ENCODE measurements at places on chromosomes 2 and 18.

- no peak for DNase-seq
Observed at GRCh38 chr2:6518361-6518760, 347.3 kb downstream of the CMPK2 start.

DNA sequence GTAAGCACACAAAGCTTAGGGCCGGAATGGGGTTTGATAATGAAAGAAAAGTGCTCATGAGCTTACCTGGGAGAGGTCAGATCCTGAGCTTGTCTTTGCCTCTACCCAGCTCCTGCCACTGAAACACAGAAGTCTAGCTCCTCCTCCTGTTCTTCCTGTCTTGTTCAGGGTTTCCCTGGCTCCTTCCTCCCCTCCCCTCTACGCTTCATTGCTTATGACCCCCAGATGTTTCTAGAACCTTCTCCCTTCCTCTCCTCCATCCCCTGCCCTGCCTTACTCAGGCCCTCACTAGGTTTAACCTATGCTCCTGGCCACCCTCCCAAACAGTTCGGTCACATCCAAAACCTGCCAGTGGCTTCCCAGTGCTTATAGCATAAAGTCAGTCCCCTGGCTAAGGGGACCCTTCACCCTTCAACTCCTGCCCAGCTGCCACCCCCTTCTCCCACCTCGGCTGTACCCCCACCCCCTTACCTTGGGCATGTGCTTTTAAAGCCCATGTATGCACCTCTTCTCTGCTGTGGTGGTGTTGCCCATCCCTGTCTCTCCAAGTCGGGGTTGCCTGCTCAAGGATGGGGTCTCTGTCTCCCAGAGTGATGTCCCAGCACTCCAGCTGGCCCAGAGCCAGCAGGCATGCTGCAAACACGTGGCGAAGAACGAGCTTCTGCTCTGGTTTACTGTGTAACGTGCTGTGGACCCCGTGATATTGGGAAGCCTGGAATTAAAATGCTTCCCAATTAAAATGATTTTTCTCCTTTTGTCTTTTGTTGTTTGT, 233.6 kb downstream of the TPGS2 start:
- DNase-seq = no peak

- no peak for DNase-seq
Observed at GRCh38 chr2:61436092-61436491, 34.8 kb downstream of the USP34 start.

- no peak for DNase-seq
Observed at GRCh38 chr18:5389356-5389755, 93.8 kb upstream of the ZBTB14 start.

DNA sequence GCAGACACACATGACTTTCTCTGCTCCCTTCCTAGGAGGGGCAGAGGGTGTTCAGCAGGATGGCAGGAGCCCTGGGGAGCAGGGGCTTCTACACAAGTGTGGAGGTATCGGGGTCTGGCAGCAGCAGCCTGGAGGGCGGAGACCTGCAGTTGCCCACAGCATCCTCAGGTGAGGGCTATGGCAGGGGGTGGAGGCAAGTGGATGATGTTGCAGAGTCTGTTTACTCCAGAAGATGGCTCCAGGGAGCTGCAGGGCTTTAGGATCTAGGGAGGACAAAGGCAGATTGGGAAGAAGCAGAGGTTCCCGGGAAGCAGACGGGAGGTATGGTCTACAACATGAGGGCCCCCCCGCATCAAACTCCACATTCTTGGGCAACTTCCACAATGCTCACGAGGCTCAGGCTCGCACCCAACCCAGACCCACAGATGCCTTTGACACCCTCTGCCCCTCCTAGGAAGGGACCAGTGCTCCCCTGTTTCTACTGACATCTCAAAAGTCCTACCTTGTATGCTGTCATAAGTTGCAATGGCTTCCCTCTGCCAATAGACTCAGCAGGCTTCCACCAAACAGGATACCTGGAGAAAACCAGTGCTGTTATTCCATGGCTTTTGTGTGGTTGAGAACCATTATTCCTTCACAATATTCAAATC, 12.0 kb upstream of the ATP6V1C2 start:
- peak; percentile 79 for DNase-seq

DNA sequence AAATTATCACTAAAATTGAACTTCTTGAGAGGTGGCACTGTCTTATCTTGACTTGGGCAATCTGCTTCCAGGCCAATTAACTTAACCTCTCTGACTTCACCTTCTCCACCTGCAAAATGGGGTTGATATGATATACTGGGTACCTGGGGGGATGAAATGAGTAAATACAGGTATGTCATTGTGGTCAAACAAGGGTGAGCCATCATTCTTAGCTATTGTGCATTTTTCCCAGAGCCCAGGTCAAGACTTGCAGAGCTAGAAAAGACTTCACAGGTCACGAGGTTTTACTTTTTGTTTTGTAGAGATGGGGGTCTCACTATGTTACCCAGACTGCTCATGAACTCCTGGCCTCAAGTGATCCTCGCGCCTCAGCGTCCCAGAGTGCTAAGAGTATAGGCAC, 145.0 kb downstream of the PRKCE start:
- no peak for DNase-seq

- no peak for DNase-seq
Observed at GRCh38 chr2:36889795-36890194, 76.5 kb downstream of the STRN start.

DNA sequence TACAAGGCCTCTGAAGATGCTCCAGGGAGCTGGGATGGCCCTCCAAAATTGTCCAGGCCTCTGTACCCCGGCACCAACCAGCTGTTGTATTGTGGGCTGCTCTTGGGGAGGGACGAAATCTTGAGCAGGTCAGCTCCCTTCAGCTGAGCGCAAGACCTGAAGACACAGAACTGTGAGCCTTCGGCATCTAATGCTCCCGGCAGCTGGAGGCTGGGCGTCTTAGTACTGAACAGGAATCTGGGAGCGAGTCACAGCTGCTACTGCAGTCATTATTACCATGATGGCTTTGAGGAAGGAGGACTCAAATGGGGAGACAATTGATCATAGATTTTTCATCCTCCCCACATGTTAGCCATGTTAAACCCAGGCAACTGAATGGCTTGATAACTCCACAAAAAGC, 83.0 kb upstream of the LTBP1 start:
- no peak for DNase-seq

DNA sequence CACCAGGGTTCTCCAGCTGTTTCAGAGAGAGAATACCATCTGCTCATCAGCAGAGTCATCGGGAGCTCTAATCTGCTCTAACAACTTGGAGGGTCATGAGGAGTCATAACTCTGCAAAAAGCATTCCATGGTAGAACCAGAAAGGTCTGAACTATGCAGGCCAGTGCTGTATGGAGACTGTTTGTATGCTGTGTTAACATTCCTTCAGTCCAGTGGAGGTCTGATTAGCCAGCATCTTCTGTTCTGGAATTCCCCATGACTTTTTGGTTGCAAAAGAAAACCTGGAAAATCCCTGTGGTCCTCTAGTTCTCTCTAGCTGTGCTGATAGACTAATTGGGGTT, 9.4 kb upstream of the ITGB6 start:
- DNase-seq = no peak

DNA sequence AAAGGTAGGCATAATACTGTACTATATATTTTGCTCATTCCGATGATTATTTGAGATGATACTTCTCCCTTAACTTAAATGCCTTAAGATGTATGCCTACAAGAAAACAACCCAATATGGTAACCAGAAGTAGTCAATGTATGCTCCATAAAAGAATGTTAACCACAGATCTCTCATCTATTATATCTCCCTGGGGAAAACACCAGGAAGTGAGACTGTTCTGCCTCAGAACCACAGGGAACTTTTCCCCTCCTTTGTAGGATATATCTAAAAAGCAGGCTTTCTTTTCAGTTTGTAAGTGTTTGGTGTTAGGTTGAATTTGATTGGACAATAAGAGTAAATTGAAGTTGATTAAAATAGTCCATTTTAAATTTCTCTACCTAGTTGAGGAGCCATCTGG, 1160.5 kb upstream of the NXPH2 start:
- no peak for DNase-seq

GRCh38 chr18:35688757-35689156, 107.2 kb downstream of the GALNT1 start:
- no peak for DNase-seq

DNA sequence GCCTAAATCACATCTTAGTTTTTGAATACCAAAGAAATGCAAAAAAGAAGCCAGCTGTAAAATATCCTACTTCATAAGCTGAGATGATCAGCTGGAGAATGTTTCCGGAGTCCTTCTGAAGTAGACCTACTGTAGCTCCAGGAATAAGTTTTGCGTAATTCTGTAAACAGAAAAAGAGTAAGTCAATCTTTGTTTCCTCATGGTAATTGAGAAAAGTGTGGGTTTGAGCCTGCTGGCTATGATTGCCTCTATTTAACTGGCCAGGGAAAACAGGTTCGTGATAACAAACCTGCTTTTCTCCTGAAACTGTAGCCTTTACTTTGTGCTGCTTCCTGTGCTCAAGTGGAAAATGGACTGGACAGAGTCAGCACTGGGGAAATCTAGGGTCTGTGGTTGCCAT, 58.2 kb downstream of the ITGB6 start:
- no peak for DNase-seq

DNA sequence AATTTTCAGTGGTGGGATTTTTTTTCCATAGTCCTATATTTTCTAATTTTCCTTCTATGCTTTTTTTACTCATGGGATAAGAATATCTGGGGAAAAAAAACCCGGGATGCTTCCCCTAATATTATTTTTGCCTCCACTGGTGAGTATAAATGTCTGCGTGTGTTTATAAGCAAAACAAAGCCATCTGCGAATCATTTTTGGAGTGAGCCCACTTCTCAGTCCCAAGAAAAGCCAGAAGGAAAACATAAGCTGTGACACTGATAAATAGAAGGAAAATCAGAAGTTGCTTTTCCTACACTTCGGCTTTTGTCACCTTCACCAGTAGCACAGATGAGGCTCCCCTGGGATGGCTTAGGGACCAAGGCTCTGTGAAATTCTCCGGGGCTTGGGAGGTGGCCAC, 134.7 kb upstream of the PID1 start:
- DNase-seq = no peak

DNA sequence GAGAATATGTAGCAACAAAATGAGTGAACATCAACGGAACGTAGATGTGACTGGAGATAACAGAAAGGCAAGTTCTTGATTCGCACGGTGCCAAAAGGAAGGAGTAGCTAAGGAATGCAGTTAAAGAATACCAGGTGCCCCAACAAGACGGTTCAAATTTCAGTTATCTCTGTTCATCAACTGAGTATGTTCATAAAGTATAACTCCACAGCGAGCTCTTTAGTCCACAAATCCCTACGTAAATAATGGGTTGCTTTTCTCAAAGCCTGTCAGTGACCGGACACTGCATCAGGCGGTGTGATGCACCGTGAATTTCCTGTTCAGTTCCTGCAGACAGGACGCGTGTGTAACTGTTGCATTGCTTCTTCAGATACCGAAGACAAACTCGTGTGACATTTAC, 91.8 kb downstream of the NOL10 start:
- no peak for DNase-seq

GRCh38 chr2:110166266-110166665, 38.5 kb downstream of the NPHP1 start:
- no peak for DNase-seq

DNA sequence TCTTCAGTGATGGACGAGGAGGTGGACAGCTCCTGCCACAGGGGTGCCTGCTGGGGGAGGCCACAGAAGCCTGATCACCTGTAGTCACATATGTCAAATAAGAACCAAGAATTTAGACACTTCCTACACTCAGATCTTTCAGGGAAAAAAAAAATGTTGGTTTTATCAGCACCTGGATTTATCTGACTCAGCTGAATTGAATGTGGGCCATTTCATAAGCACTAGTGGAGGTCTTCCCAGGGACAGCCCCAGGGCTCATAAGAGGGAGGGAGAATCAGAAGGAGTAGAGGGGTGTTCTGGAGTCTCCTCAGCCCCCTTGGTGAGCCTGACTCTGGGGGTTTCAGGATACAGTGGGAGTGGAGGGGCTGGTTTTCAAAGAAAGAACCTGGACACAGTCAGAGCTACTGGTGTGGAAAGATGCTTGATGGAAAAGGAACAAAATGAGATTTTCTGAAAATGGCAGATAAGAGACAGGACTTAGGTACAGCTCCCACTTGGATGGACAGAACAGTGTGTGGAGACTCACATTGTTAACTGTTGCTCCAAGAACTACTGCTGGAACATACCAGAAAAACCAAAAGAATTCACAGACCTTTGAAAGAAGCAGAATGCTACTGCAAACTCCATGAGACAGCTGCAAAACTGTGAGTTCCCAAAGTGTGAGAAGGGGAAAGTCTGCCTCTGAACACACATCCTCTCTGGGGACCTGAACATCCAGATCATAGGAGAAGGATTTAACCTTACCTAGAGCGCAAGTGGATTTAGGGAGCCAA, 45.4 kb downstream of the LCT start:
- no peak for DNase-seq

DNA sequence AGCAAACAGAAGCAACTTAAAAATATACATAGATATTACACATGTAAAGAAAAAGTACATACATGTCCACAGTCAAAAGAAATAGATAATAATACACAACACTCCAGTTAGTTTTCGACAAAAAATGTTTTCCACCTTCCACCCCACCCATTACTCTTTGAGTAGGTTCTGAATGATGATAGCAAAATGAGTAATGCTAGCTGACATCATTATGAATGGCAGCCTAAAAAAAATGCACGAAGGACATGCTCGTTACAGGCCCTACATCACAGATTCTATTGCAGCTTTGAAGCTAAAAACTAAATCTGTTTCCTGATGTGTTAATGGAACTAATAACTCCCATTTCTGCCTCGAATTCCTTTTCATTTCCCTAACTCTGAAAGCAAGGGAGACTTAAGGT, 578.7 kb upstream of the NETO1 start:
- no peak for DNase-seq

DNA sequence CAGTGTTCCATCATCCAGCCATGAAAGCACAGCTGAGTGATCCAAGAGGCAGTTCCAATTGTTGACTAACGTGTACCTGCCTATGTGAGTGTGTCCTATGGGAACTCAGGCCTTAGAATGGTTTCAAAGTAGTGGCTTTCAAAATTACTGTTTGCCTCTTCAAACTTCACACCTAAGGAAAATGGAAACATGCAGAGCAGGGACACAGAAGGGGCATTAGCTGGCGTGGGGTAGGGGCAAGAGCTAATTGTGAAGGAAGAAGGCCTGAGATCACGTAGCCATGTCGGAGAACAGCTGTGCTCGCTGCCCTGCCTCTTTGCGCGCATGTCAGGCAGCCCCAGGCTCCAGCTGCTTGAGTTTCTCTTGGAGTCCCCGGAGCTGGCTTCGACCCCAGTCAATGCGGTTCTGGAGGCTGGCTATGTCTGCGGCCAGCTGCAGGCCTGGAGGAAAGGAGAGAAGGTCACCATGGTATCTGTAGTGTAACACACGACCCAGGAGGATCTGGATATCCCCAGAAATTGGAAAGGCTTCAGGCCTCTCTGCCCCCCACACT, 3.8 kb upstream of the IMP4 start:
- no peak for DNase-seq

DNA sequence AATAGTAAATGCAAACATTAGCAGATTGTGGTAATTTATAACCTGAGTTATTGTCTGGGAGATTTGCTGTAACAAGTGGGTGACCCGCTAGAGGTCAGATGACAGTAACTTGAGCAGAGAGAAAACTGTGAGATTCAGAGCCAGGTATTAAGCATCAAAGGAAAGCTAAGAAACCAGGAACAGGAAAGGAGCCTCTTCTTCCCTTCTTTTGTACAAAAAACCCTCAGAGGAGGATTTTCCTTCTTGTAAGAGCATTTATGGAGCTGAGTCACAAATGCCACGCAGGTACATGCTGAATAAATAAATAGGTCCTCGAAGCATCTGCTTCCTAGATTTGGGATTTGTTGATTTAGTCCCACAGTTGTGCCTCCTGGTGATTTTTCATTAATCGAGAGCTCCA, 146.5 kb downstream of the SH3BP4 start:
- no peak for DNase-seq

GRCh38 chr2:132424526-132425121, 8.0 kb downstream of the GPR39 start:
- no peak for DNase-seq

GRCh38 chr18:27797484-27797883, 379.4 kb downstream of the CDH2 start:
- no peak for DNase-seq

Measured in WERI-Rb-1 (cell line).